ENCODE measurements at places on chromosomes 2 and 18. TPM values are rescaled to one million over a fixed set of nuclear protein-coding genes. Genes with fewer than 3 reads are reported as not detected.

INSIG2 gene
- 3.5 TPM for total RNA-seq

ONECUT2 gene
- total RNA-seq, result under 0.01 TPM

TMEM214 gene
- 44.4 TPM for total RNA-seq

SCTR gene
- total RNA-seq, result not detected

STPG4 gene
- not detected for total RNA-seq

UGT1A10 gene
- under 0.01 TPM for total RNA-seq

CTAGE1 gene
- total RNA-seq, result not detected

ARL4C gene
- total RNA-seq, result 15.6 TPM

HOXD11 gene
- total RNA-seq, result not detected

LRP1B gene
- under 0.01 TPM for total RNA-seq

OXER1 gene
- 1.3 TPM for total RNA-seq
